SW 1271 (cell line): ENCODE measurements at places on chromosomes 3 and 15.

GRCh38 chr15:63979262-63979793 is 67.0 kb downstream of the DAPK2 start:
- no peak for DNase-seq

GRCh38 chr3:147812186-147812911 is 403.2 kb downstream of the ZIC1 start:
- no peak for DNase-seq

- DNase-seq, result no peak
Measured at GRCh38 chr3:104596054-104596453, 770.7 kb upstream of the ALCAM start.

DNA sequence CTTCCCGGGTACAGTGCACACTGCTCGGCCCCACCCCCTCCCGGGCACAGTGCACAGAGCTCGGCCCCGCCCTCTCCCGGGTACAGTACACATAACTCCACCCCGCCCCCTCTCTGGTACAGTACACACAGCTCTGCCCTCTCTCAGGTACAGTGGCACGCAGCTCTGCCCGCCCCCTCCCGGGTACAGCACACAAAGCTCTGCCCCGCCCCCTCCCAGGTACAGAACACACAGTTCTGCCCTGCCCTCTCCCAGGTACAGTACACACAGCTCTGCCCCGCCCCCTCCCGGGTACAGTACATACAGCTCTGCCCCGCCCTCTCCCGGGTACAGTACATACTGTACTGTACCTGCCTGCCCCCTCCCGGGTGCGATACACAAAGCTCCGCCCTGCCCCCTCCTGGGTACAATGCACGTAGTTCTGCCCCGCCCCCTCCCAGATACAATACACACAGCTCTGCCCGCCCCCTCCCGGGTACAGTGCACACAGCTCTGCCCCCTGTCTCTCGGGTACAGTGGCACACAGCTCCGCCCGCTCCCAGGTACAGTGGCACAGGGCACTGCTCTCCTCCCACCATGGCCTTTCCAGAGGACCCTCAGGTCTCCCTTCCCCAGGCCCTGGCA is 16.4 kb upstream of the PRR20G start:
- peak; percentile 68 for DNase-seq

DNA sequence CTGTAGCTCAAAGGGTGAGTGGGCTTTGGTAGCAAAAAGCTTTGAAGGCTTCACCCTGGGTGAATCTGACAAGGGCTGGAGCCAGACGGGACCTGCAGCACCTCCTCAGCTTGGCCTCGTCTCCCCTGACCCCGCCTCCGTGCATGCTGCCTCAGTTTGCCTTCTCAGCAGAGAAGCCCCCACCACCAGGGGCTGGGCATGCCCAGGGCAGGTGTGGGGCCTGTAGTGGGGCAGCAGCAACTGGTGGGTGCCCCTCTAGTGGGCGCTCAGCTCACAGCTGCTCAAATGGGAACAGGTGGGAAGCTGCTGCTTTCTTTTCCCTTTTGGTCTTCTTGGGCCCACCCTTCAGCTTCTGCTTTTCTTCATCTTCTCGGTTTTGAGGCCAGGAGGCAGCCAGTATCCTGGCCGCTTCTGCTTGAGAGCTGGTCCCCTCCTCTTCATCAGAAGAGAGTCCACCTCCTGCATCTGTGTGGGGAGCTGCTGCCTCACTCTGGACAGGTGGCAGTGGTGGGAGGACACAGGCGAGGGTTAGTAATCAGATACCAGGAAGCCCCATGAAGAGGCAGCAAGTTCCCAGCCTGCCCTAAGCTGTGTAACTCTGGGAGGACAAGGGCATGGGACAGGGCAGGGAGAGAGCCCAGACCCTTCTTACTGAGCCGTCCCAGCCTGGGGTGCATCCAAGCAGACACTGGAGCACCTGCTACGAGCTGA is 21.0 kb downstream of the TMEM43 start:
- DNase-seq, result no peak

GRCh38 chr3:23263796-23264195 is 60.7 kb downstream of the UBE2E2 start:
- peak; percentile 20 for DNase-seq

DNA sequence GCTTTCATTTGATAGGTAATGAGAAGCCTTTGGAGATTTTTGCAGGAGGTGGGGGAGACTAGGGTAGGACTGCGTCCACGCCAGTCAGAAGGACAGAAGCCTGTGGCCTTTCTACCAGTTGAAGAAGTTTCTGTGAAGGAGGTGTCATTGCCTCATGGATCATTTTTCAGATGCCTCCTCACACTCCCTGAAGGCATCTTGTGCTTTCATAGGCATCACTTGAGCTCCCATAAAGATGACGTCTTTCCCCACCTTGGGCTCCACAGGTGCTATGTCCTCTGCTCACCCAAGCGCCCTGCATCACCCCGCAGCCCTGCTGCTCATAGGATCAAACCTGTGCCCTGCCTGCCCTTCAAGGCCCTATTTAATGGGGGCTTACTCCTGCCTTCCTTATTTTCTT is 7.5 kb upstream of the ITGA11 start:
- no peak for DNase-seq

- DNase-seq, result no peak
Measured at GRCh38 chr3:78606756-78607155, 1161.0 kb downstream of the ROBO1 start.

GRCh38 chr15:43168192-43169107 is 16.8 kb upstream of the CCNDBP1 start:
- DNase-seq, result no peak

GRCh38 chr15:77526595-77527163 is 106.0 kb downstream of the HMG20A start:
- no peak for DNase-seq

GRCh38 chr15:25778161-25778560 is 85.0 kb downstream of the ATP10A start:
- no peak for DNase-seq

DNA sequence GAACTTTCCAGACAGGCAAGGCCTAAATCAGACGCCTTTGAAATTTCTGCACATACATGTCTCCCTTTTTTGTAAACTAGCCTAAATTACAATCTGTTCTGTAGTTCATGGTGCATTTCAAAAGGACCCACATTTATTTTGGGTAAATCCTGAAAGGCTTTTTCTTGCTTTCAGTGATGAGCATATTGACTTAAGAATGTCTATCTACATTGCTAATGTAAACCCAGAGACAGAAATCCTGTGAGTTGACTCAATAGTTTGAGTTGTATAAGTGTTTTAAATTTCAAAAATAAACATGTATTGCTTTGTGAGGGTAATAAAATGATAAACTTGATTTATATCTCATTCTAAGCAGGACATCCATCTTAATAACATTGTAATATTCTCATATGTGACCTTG is 977.0 kb upstream of the NR2F2 start:
- no peak for DNase-seq

DNA sequence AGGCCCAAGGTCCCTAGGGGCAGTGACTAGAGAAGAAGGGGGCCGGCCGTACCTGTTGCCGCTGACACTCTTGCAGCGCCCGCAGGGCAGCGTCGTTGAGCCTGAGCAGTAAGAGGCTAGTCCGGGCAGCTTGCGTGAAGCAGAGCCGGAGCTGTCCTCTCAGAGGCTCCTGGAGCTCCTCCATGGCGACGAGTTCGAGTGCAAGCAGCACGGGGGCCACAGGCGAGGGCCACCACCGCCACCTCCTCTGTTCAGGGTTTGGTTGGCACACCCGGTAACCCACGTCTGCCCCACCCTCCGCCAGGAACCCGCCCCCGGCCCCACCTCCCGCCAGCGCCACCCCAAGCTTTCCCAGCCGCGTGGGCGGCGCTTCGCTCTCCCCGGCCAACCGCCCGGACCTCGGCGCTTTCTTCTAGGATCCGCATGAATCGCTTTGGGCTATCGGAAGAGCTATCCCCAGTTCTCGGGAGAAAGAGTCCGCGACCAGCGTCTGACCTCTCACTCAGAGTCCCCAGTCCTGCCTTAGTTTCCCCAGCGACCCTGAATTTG is at the start of gene ELL3:
ELL3 (minus strand) TSS at position 249 of the 549 bp plus-strand sequence; CDS start at position 184, 65 bp downstream.
- peak; percentile 80 for DNase-seq

- no peak for DNase-seq
Measured at GRCh38 chr3:154684021-154684420, 254.0 kb upstream of the GPR149 start.

DNA sequence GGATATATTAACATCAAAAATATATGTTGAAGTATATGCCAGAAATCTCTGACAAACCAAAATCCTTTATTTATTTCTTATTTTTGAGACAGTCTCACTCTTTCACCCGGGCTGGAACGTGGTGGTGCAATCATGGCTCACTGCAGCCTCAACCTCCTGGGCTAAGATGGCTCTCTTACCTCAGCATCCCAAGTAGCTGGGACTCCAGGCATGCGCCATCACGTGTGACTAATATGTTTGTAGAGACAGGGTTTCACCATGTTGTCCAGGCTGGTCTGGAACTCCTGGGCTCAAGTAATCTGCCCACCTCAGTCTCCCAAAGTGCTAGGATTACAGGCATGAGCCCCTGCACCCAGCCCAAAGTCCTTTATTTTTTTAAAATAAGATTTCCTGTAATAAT is 11.9 kb downstream of the FAIM start:
- DNase-seq, result no peak

DNA sequence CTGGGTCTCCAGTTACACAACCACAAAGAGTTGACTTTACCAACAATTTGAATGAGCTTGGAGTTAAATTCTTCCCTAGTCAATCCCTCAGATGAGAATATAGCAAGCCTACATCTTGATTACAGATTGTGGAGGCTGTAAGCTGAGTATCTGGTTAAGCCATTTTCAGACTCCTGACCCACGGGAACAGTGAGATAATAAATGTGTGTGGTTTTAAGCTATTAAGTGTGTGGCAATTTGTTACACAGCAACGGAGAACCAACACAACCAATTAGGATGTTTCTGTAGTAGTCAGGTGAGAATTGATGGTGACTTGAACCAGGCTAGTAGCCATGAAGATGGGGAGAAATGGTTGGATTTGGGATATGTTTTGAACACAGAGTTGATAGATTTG is 37.7 kb upstream of the SLC4A7 start:
- DNase-seq, result no peak

DNA sequence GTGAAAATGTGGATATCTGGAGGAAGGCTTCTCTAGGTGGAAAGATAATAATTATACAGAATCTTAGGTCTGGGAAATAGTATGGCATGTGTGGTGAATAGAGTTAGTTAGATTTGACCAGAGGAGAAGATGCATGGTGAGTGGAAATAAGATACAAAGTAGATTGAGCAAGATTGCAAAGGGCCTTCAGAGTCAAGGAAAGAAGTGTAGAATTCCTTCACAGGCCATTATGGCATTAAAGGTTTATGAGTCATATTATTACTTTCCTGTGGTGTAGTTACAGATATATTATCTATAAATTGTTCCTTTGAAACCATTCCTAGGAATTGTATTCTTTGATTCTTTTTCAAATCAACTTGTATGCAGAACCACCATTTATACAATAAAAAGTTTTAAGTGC is 660.3 kb downstream of the SI start:
- no peak for DNase-seq

DNA sequence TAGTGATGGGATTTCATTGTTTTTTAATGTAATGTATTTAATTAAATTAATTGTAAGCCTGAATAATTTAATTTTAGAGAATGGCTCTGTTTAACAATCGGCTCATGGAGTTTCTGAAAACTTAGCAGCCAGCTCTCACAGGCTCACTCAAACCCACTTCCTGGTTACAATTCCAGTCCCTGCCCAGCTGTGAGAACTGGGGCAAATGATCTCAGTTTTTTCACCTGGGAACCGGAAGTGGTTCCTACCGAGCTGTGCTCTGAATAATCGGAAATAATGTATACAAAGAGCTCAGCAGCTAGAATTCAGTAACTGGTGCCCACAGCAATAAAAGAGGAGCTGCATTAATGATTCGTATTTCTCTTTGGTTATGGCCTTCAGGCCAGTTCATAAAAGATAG is 244.3 kb upstream of the MCTP2 start:
- no peak for DNase-seq

GRCh38 chr15:57923306-57923705 is 142.2 kb downstream of the ALDH1A2 start:
- no peak for DNase-seq

- no peak for DNase-seq
Measured at GRCh38 chr3:171064461-171064860, 37.9 kb upstream of the SLC2A2 start.

GRCh38 chr15:26260517-26261133 is 397.5 kb upstream of the ATP10A start:
- no peak for DNase-seq

- no peak for DNase-seq
Measured at GRCh38 chr3:67529337-67529736, 125.1 kb downstream of the SUCLG2 start.

DNA sequence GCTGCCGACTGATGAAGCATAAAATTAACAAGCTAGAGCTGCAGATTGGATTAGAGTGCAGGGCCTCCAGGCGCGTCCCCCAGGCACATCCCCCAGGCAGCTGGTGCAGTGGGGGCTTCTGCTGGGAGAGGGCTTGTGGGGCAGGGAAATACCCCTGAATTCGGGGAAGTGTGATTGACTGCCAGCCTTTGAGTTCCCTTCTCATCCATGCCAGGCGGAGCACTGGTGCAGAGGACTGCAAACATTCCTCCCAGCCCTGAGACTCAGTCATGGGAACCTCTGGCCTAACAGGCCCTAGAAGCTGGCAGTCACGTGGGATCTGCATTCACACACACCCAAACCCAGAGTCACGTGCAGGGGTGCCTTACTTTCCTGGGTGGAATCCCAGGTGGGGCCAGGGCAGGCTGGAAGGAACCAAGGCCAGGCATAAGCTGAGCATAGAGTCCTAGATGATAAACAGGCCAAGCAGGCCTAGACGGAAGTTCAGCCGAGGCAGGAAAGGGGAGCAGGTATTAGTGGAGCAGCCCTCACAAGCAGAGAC is 46.2 kb upstream of the SEC22A start:
- no peak for DNase-seq

DNA sequence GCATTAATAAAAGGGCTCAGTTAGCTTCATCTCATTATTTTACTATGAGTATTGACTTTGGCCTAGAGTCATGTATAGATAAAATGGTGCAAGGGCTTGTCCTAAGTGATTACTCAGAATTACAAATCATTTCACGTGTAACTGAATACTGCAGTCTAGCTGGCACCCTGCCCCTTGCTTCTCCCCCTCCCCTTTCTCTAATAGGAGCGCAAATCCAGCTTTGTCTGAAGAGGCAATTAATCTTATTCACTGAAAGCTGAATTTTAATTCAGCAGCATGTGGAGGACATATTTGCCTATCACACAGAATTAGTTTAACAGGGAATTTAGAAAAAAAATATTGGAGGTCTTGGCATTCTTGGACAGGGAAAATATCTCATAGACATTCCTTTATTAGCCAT is 412.1 kb upstream of the DPH6 start:
- no peak for DNase-seq

GRCh38 chr3:23656821-23657220 is 148.9 kb upstream of the UBE2E1 start:
- no peak for DNase-seq

DNA sequence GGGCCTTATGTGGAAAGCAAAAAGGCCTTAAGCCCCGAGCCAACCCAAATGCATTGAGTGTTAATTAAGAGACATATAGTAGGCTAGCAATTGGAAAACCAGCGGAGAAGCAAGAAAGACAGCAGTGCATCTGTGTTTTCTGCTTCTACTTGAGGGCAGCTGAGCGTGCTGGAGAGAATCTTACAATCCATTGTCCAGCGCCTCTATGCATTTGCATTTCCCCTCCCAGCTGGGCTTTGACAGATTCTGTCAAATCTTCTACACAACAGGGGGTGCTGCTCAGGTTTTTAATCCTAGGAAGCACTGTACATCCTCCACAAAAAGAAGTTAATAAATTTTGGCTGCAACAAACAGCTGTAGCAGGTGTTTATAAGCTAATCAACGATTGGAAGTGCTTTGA is 23.9 kb downstream of the SSR3 start:
- DNase-seq, result no peak

- no peak for DNase-seq
Measured at GRCh38 chr3:170712336-170712735, 126.5 kb upstream of the SLC7A14 start.
